ENCODE measurements at places on chromosomes 7 and 10. TPM values are rescaled to one million over a fixed set of nuclear protein-coding genes. Genes with fewer than 3 reads are reported as not detected.

- DNase-seq: no peak
Measured at GRCh38 chr7:36862771-36863261, 138.5 kb upstream of the AOAH start.

DNA sequence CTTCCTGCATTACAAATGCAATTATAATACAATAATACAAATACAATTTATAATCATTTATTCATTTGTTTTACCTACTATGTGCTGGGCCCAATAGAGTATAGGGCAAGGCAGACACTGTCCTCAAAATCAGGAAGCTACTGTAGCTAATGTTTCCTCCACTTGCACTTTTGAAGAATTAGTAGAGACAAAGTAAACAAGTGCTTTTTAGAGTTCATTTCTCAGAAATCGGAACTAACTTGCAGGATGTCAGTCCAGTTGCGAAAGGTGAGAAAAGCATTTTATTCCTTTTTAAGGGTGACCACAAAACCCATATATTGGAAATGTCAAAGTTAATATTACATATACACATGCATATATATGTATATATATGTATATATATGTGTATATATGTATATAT is 14.2 kb downstream of the ADRB1 start:
- no peak for DNase-seq

- peak; percentile 14 for DNase-seq
Measured at GRCh38 chr10:26881600-26882331, 21.0 kb upstream of the ABI1 start.

The LRMDA gene
- 5.5 TPM for total RNA-seq

- no peak for DNase-seq
Measured at GRCh38 chr7:74173074-74173473, 1.1 kb upstream of the EIF4H start.

- no peak for DNase-seq
Measured at GRCh38 chr7:329691-330281, 39.8 kb downstream of the FOXL3 start.

DNA sequence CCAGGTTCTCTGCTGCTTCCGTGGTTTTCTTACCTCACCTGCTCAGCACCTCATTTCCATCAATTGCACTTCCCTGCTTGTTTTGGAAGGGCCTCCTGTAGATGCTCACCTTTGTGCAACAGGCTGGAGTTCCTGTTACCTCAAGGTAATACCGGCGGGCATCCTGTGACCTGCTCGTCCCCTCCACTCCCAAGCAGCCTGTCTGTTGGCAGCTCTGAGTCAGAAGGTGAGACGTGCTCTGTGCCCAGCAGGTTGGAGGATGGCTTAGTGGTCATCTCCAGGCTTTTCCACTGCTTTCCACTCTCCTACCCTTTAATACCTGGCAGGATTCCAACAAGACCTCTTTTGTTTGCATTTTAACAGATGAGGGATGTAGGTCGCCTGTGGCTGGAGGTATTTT is 86.0 kb downstream of the CAMK1D start:
- no peak for DNase-seq

DNA sequence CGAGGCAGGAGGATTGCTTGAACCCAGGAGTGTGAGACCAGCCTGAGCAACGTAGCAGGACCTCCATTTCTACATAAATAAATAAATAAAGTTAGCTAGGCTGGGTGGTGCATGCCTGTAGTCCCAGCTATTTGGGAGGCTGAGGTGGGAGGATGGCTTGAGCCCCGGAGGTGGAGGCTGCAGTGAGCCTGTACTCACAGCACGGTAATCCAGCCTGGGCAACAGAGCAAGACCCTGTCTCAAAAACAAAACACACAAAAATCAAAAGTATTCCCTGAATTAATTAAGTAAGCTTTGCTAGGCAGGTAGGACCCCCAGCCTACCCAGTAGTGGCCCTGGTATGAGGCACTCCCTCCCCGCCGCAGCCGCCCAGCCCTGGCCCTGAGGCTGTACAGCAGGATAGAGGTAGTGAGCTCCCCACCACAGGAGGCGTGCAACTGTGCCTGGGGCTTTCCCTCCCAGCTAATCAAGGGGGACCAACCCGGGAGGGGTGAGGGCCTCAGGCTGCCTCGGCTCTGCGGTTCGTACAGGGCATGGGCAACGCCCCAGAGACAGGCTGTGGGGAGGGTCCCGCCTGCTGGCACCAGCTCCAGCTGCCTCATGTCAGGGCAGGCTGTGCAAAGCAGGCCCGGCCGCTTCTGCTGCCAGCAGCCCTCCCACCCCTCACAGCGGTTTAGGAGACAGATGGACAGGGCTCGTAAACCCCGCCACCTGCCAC is 1.0 kb upstream of the CYP2W1 start:
- no peak for DNase-seq

The SEPTIN7 gene
- total RNA-seq: 269 TPM

The PITX3 gene
- not detected for total RNA-seq

GRCh38 chr10:96692427-96692826 is 27.9 kb downstream of the PIK3AP1 start:
- no peak for DNase-seq

The CRHR2 gene
- total RNA-seq: not detected

DNA sequence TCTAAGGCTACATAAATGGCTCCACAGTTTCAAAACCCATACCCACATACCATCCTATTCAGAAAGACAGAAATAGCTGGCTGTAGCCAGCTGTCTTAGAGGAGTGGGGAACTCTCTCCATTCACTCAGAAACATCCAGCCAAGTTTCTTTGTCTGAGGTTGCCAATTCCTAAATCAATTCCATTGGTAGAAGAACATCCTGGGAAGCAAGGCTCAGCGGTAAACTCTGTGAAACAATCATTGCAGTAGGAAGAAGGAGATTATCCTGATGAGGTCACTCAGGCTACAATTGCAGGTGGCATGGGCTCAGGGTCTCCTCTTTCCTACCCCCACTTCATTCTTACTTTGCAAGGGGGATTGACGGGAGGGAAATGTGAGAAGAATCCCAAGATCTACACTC is 154.0 kb downstream of the ETV1 start:
- no peak for DNase-seq

DNA sequence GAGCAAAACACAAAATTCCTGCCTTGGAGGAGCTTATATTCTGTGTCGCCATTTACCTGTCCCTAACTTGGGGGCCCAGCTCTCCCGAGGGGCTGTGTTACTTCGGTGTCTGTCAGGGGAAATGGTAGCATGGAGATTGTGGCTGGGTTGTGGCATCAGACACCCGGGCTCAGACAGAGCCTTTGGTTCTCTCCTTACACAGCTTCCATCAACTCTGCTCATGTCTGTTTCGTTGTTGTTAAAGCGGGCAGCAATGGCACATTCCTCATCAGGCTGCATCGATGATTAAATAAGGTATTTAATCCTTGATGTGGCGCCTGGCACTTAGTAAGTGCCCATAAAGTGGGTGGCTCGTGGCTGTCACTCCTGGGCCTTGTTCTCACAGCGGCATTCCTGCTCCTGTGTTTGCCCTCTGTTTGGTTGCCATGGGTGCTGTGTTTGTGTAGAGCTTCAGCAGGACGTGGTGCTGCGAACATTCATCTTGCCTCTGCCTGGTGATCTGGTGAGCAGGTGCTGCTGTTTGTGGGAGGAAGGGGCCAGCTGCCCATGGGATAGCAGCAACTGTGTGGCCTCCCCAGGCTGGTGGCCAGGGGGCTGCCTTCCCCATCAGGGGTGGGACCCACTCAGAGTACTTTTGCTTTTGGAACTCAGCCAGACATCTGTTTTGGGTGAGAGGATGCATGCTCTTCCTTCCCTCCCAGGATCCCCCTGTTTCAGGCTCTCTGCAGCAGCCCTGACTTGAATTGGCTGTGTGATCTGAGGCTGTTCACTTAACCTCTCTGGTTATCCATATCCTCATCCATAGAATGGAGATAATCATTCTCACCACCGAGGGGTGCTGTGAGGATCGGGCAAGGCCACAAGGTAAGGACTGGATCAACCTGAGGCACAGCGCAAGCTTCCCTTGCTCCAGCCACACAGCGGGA is 207.2 kb upstream of the SVIL start:
- peak; percentile 74 for DNase-seq

- DNase-seq: no peak
Measured at GRCh38 chr7:2138146-2138765, 94.5 kb downstream of the MAD1L1 start.

The CASP2 gene
- total RNA-seq: 53.8 TPM

The FBXL15 gene
- total RNA-seq: 6.4 TPM

The CYP26A1 gene
- 2.1 TPM for total RNA-seq

The EDRF1 gene
- 19.9 TPM for total RNA-seq

The PAPSS2 gene
- 12.6 TPM for total RNA-seq

The AKR1D1 gene
- total RNA-seq: not detected

GRCh38 chr7:1421020-1421790 is 38.1 kb downstream of the MICALL2 start:
- no peak for DNase-seq

The GSTO1 gene
- total RNA-seq: 59.2 TPM

DNA sequence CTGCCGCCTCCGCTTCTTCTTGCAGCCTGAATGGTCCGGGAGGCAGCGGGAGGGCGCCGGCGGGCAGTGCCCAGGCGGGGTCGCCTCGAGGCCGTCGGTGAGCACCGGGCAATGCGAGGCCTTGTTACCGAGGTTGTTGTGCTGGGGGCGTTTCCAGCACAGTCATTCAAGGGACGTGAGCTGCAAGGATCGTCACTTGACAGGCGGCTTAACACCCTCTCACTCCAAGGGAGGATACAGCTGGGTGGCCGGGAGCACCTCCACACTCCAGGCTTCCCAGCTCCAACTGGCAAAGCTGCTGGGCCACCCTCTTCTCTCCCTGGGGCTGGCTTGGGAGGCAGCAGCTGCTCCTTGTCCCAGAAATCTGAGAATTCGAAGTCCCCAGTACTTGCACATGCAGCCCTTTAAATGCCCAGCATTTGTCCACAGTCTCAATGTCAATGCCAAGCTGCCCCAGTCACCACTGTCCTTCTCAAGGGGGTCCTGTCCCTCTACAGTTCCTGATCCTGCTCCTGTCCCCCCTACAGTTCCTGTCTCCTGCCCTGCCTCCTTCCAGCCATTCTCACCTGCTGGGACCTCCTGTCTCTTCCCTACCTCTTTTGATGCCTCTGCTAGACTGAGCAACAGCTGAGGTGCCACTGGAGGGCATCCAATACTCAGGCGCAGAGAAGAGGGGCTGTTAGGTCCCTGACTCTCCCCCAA is 4.4 kb upstream of the HOXA11 start:
- DNase-seq: no peak

The WDR86 gene
- not detected for total RNA-seq

The UPK3BL2 gene
- 18.3 TPM for total RNA-seq

- DNase-seq: no peak
Measured at GRCh38 chr10:100805543-100806355, 60.4 kb downstream of the PAX2 start.

GRCh38 chr7:120407010-120407409 is 134.0 kb downstream of the KCND2 start:
- no peak for DNase-seq

GRCh38 chr7:3589752-3590151 is 288.7 kb downstream of the SDK1 start:
- no peak for DNase-seq

DNA sequence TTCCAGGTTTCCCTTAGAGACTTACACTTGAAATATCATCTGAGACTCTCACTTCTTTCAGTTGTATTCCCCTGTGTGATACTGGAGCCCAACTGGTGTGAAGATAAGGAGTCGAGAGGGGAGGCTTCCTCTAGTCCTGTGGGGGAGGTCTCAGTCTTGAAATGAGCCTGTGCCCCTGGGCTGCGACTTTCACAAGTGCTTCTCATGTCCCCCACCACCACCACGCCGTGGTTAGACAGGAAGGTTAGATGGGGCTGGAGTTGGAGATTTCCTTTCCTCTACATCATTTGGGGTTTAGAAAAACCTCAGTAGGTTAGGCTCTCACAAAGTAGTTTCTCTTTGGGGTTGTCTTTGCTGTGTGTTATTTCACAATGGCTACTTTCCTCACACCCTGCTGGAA is 25.6 kb upstream of the MKX start:
- DNase-seq: no peak

The IFIT1B gene
- not detected for total RNA-seq

GRCh38 chr10:36187380-36188079 is 545.4 kb upstream of the FZD8 start:
- DNase-seq: no peak

The TYSND1 gene
- total RNA-seq: 21.4 TPM

The STEAP4 gene
- 11.3 TPM for total RNA-seq

The PDE1C gene
- total RNA-seq: 34.0 TPM

The ZNF783 gene
- 18.1 TPM for total RNA-seq

DNA sequence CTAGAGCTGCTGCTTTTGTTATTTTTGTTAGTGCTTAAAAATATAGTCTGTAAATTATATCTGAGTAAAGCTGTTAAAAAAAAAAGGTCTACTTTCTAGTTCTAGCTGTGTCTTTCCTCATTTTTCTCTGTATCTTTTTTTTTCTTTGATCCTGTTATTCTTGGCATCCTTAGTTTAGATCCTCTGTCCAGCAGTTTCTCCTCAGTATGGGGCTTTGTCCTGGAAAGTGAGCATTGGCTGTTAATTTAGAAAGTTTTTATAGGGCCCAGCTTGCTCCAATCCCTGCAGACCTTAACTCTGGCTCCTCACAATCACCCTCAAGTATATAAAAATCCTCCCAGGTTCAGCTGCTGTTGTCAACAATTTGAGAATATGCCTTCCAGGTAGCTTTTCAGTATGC is 23.5 kb downstream of the DDX50 start:
- DNase-seq: no peak

The MET gene
- 249 TPM for total RNA-seq

- DNase-seq: no peak
Measured at GRCh38 chr7:70793821-70794220, 338.1 kb upstream of the GALNT17 start.

GRCh38 chr10:80526218-80526617 is 11.5 kb upstream of the SH2D4B start:
- no peak for DNase-seq

GRCh38 chr10:36448760-36449691 is 676.4 kb upstream of the ANKRD30A start:
- DNase-seq: no peak

The ORC5 gene
- 20.2 TPM for total RNA-seq

- DNase-seq: no peak
Measured at GRCh38 chr10:84685047-84685660, 356.8 kb downstream of the CCSER2 start.

The CASP7 gene
- total RNA-seq: 22.7 TPM

The TRPV6 gene
- 1.7 TPM for total RNA-seq

GRCh38 chr10:91188889-91189288 is 31.6 kb upstream of the PCGF5 start:
- DNase-seq: no peak

DNA sequence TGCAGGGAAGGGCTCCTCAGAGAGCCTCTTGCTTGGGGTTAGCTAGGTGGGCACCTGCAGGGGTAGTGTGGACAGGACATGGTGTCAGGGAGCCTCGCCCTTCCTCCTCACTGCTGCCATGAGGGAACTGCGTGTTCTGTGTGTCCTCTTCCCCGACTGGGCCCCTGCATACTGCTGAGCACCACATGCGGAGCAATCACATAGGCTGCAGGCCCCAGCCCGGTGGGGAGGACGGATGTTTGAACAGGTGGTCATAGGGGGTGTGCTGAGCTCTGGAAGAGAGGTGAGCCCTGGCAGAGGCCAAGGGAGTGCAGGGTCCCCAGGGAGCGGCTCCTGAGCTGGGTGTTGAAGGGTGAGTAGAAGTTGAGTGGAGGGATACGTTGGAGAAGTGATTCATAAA is 48.3 kb upstream of the ZMIZ2 start:
- no peak for DNase-seq

- DNase-seq: no peak
Measured at GRCh38 chr7:11236680-11237079, 263.0 kb downstream of the PHF14 start.

Measured in Calu3 (cell line).